Sigmoid colon (tissue), 7 donors: ENCODE measurements at places on chromosomes 5 and 9. TPM values are rescaled to one million over a fixed set of nuclear protein-coding genes. Genes with fewer than 3 reads are reported as not detected.

GRCh38 chr5:117741655-117742206 lies 1167.1 kb upstream of the SEMA6A start:
- H3K27ac ChIP-seq = no peak overlapping the region
- H3K4me1 ChIP-seq = no peaks in the 10 kb centered on the region
- no peaks in the 10 kb centered on the region for H3K36me3 ChIP-seq
- no peak for DNase-seq

DNA sequence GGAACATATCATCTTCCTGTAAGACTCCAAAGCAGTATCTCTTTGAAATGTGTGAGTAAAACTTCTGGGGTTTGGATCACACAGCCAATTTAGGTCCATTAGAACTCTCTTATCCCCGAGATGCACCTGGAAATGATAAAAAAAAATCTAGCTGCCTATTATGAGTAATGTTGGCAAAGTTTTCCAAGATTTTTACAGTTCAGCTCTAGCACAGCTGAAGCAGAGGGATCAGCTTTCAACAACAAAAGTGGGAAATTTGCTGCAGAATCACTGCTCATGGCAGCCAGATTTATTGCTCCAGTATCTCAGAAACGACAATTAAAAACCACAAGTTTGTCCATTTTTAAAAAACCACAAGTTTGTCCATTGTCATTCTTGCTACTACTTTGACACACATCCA lies 292.2 kb downstream of the IRX2 start:
- no peak overlapping the region for H3K4me3 ChIP-seq
- no peaks in the 10 kb centered on the region for H3K4me1 ChIP-seq
- no peaks in the 10 kb centered on the region for H3K36me3 ChIP-seq
- H3K27me3 ChIP-seq = no peaks in the 10 kb centered on the region

DNA sequence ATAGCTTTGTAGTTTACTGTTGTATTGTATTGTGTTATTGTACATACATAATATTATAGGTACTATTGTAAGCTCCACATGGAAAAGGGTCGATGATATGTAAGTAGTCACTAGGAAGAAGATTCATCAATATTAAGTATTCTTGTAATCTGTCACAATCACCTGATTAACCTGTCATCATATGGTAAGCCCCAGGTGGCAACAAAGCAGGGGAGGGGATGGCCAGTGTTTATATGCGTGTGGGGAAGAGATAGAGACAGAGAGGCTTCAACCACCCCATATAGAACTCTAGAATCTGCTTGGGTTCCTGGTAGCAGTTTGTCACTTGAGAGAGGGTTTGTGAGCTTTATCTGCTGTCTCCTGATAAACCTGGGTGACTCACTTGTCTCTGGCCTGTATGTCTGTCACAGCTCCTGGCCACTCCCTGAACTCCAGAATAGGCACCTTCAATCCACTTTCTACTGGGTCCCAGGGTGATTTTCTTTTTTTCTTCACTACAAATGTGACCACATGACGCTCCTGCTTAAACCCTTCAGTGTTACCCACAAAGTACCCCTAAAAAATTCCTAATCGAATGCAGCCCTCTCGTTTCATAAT lies 48.9 kb upstream of the CPEB4 start:
- no peak overlapping the region for H3K4me3 ChIP-seq
- no peak overlapping the region for H3K27ac ChIP-seq
- H3K4me1 ChIP-seq = no peaks in the 10 kb centered on the region
- no peak for DNase-seq
- H3K27me3 ChIP-seq = no peaks in the 10 kb centered on the region
- H3K36me3 ChIP-seq = no peaks in the 10 kb centered on the region

DNA sequence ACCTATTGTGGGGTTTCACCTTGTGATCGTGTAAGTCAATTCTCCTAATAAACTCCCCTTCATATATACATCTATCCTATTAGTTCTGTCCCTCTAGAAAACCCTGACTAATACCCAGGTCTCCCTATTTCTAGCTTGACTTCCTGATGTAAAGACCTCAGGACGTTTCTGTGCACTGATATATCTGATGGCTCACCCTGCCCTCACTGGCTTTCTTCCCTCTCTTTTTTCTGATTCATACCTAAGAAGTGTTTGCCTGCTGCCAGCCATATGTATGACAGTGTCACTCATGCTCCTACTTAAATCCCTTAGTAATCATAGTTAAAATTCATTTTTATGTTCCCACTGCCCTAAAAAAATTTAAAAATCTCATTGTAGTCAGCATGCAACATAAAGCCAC lies 124.8 kb upstream of the CCNG1 start:
- DNase-seq = no peak
- no peaks in the 10 kb centered on the region for H3K27me3 ChIP-seq
- H3K4me1 ChIP-seq = no peaks in the 10 kb centered on the region
- H3K4me3 ChIP-seq = no peak overlapping the region
- H3K27ac ChIP-seq = no peak overlapping the region

DNA sequence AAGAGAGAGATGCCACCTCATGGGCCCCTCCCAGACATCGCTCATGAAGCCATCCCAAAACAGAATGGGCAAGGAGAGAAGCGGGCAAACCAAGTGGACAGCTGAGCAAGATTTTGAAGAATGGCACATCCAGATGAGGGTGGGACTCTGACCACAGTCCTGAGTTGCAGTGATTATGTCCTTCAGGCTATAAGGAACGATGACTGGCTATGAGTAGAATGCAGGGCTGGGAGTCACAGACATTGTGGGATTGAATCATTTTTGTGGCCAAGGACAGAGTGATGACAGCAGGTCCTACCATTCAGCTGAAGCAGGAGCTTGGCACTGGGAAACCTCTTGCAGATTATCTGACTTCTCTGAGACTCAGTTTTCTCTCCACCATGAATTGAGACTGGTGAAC lies 245.7 kb upstream of the SLC30A5 start:
- peaks cover 23% of the 10 kb centered on the region for H3K4me1 ChIP-seq
- H3K36me3 ChIP-seq = no peaks in the 10 kb centered on the region
- no peak overlapping the region for H3K27ac ChIP-seq
- no peak overlapping the region for H3K4me3 ChIP-seq
- no peak for DNase-seq

DNA sequence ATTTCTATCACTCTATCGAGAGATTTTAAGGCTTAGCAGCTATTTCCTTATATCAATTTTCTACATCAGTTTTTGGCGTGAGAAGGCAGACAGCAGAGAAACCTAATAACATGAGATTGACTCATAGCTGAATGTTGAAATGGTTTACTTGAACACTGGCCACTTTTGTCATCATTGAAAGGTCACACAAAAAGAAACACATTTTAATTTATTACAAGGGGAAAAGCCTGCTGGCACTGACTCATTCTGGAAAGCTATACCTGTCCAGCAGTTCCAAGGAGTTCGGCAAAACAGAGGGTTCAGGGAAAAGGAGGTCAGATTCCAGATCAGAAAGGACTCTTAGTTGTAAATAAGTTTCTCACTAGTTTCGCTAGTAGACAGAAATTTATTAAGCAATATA lies 566.4 kb downstream of the DNAH5 start:
- H3K4me1 ChIP-seq = no peaks in the 10 kb centered on the region
- H3K36me3 ChIP-seq = no peaks in the 10 kb centered on the region
- no peak overlapping the region for H3K27ac ChIP-seq
- DNase-seq = no peak

- H3K4me3 ChIP-seq = no peak overlapping the region
- H3K27ac ChIP-seq = no peak overlapping the region
- no peaks in the 10 kb centered on the region for H3K27me3 ChIP-seq
These were observed 44.9 kb upstream of the ZNF366 start for GRCh38 chr5:72552041-72552557.

- H3K27me3 ChIP-seq = no peaks in the 10 kb centered on the region
- H3K4me1 ChIP-seq = peaks cover 7% of the 10 kb centered on the region
- DNase-seq = no peak
- no peaks in the 10 kb centered on the region for H3K36me3 ChIP-seq
- no peak overlapping the region for H3K4me3 ChIP-seq
These were observed 35.3 kb downstream of the SNX24 start for GRCh38 chr5:122880749-122881148.

Gene PCDHGB4
- total RNA-seq = 9.0 TPM

Gene RAD50
- total RNA-seq = 29.5 TPM

Gene PCDHA13
- total RNA-seq = 0.66 TPM

Gene TYRP1
- 0.16 TPM for total RNA-seq
